Smooth muscle cell of the coronary artery (primary cell): ENCODE measurements at places on chromosomes 1 and 21. TPM values are rescaled to one million over a fixed set of nuclear protein-coding genes. Genes with fewer than 3 reads are reported as not detected.

The UTP11 gene
- total RNA-seq, result 12.5 and 32.8 TPM in 2 replicates

The LAMC2 gene
- total RNA-seq, result 1.5 and 7.0 TPM in 2 replicates

The CD34 gene
- total RNA-seq, result 0.82 and 0.90 TPM in 2 replicates

The KIF14 gene
- 0.23 and 2.0 TPM in 2 replicates for total RNA-seq

The KRTAP19-4 gene
- total RNA-seq, result not detected in 2 replicates

The PCBP3 gene
- 10.8 TPM in 1 of 2 replicates, not detected in the other for total RNA-seq

The MRPS6 gene
- total RNA-seq, result 6.2 and 9.8 TPM in 2 replicates

The SLC1A7 gene
- total RNA-seq, result 0.23 and 2.6 TPM in 2 replicates

The TIAM1 gene
- 0.75 and 5.3 TPM in 2 replicates for total RNA-seq

The TTLL7 gene
- total RNA-seq, result 3.2 and 8.7 TPM in 2 replicates

The ICOSLG gene
- total RNA-seq, result under 0.01 and 0.12 TPM in 2 replicates

The CAPN8 gene
- not detected in 2 replicates for total RNA-seq

The RGS16 gene
- 0.30 and 3.3 TPM in 2 replicates for total RNA-seq

The HLX gene
- total RNA-seq, result 3.3 and 15.7 TPM in 2 replicates

The S100A9 gene
- not detected in 2 replicates for total RNA-seq

The IL19 gene
- not detected in 2 replicates for total RNA-seq

The SIPA1L2 gene
- 26.1 and 29.8 TPM in 2 replicates for total RNA-seq

The HES2 gene
- 0.12 and 4.1 TPM in 2 replicates for total RNA-seq

The SMCP gene
- total RNA-seq, result 0.35 TPM in 1 of 2 replicates, not detected in the other

The CNKSR1 gene
- total RNA-seq, result 0.08 TPM in 1 of 2 replicates, not detected in the other

The OR10J1 gene
- not detected in 2 replicates for total RNA-seq

The MIXL1 gene
- not detected in 2 replicates for total RNA-seq

The GFI1 gene
- 0.38 TPM in 1 of 2 replicates, not detected in the other for total RNA-seq

The REN gene
- total RNA-seq, result not detected in 2 replicates

The CA6 gene
- not detected in 2 replicates for total RNA-seq

The PRDM15 gene
- total RNA-seq, result 3.9 and 12.1 TPM in 2 replicates

The IGSF3 gene
- total RNA-seq, result 0.47 and 1.1 TPM in 2 replicates

The ZNF695 gene
- total RNA-seq, result 1.8 and 2.0 TPM in 2 replicates

The TRIM45 gene
- total RNA-seq, result 1.5 and 2.9 TPM in 2 replicates

The SLC2A5 gene
- total RNA-seq, result 1.1 and 23.5 TPM in 2 replicates

The MFAP2 gene
- 25.4 and 79.5 TPM in 2 replicates for total RNA-seq

The SH2D5 gene
- 1.5 and 2.4 TPM in 2 replicates for total RNA-seq

The MROH9 gene
- 0.15 and 0.59 TPM in 2 replicates for total RNA-seq

The FMO1 gene
- total RNA-seq, result 1.4 TPM in 1 of 2 replicates, not detected in the other

The LY9 gene
- not detected in 2 replicates for total RNA-seq

The TNNT2 gene
- 0.35 TPM in 1 of 2 replicates, not detected in the other for total RNA-seq

The FCRL6 gene
- total RNA-seq, result not detected in 2 replicates

The CNIH3 gene
- total RNA-seq, result 14.0 and 35.7 TPM in 2 replicates
